Activated naive CD4-positive, alpha-beta T cell treated with anti-CD3 and anti-CD28 coated beads for 36 hours (primary cell): ENCODE measurements at places on chromosomes 3 and 15.
A peak's percentile ranks its signal among the peaks of the same experiment; 100 is the strongest.

DNA sequence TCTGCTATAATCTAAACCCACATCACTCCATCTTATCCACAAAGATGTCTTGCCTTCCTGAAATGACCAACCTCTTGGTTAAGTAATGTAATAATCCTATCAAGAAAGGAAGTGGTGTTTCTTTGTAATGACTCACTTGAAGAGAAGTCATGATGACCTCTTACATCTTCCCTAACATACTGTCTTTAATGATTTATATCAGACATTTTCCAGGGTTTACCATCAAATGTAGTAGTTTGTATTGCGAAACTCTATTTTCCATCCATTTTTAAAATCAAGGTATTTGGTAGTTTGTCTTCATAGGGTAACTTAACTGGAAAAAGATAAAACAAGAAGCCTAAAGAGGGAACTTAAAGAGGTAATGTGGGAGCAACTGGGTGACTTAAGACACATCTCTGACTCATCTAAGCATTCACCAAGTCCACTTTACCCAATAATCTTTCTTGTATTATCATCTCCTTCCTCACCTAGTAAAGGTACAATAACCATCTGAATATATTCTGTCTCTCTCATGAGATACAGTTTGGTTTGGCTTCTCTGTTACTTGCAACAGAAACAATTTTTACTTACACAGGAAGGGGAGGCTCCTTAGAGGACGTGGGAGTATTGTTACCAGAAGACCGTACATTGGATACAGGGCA lies 5.7 kb upstream of the MAPK6 start:
- DNase-seq: no peak

- DNase-seq: no peak
Measured at GRCh38 chr3:66508461-66508860, 7.6 kb upstream of the LRIG1 start.

GRCh38 chr3:43919029-43919428 lies 228.3 kb downstream of the ABHD5 start:
- no peak for DNase-seq

DNA sequence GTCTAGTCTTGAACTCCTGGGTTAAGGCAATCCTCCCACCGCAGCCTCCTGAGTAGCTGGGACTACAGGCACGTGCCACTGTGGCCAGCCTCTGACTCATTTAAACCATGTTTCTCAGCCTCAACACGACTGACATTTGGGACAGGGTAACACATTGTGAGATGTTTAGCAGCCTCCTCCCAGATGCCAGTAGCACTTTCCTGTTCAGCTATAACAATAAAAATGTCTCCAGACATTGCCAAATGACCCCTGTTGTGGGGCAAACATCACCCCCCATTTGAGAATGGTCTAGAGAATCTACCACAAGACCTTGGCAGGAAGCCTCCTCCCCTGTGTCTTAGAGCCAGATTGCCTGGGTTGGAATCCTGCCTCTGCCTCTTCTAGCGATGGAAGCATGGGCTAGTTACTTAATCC lies 8.4 kb downstream of the TMEM40 start:
- peak; percentile 42 for DNase-seq

- DNase-seq: peak; percentile 86
Measured at GRCh38 chr15:90143166-90143655, 40.9 kb upstream of the IDH2 start.

GRCh38 chr15:75065851-75066509 lies 42.6 kb downstream of the PPCDC start:
- no peak for DNase-seq
